ENCODE measurements at places on chromosomes 2 and 18.

- no peak for DNase-seq
Observed at GRCh38 chr2:139259422-139260051, 479.3 kb upstream of the NXPH2 start.

DNA sequence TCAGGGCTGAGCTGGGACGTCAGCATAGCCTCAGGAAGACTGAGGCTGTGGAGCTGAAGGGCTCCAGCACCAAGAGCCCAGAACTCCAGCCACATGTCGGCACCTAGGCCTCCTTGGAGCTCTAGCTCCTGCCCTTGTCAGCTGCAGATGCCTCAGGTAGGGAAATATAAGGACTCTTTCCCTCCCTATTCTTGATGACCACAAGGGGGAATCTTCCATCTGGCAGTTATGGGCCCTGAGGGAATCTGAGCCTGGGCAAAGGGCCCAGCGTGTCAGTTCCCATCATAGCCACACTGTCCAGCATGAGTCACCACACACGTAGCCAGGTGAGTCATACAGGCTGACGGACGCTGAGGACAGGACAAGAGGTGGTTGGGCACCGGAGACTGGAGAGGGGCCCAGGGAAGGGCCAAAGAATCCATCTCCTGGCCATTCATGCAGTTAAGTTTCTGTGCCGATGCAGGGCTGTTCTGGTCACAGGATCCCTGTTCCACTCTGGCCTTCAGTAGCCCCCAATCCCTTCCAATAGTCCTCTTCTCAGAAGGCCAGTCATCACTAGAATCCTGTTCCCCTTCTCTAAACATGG lies 1.8 kb downstream of the MPV17 start:
- DNase-seq = no peak

DNA sequence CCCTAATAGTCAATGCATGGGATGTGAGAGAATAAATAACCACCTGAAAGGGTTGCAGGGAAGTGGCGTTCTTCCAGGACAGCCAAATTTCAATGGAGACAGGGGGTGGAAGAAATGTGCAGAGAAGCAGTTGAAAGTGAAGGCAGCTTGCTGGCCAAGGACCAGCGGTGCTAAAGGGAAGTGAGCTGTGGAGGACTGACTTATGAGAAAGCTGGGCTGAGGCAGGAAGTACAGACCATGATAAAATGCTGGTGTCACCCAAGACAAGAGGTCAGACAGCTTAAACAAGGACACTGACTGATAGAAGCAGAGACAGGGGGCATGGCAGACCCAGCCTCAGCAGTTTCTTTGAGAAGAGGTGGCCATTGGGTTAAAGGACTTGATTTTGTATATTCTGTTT lies 106.7 kb downstream of the DTNB start:
- DNase-seq = peak; percentile 51

- DNase-seq = no peak
Observed at GRCh38 chr2:28558918-28559317, 63.1 kb downstream of the PLB1 start.

DNA sequence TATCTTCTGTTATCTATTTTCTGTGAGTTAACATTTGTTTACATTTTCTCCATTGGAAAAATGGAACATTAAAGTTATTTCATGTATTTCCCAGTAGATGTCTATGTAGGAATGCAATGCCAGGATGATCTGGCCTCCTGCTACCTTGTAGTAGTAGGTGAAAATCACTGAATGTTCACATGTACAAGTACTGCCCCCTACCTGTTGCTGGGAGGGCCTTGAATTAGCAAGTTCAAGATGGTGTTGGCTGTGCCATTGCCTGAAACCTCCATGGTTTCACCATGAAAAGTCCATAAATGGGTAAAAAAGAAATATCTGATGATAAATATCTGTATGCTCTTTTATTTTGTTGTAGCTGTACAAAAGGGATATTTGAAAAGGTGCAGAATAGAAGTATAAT lies 30.7 kb downstream of the XRCC5 start:
- no peak for DNase-seq

DNA sequence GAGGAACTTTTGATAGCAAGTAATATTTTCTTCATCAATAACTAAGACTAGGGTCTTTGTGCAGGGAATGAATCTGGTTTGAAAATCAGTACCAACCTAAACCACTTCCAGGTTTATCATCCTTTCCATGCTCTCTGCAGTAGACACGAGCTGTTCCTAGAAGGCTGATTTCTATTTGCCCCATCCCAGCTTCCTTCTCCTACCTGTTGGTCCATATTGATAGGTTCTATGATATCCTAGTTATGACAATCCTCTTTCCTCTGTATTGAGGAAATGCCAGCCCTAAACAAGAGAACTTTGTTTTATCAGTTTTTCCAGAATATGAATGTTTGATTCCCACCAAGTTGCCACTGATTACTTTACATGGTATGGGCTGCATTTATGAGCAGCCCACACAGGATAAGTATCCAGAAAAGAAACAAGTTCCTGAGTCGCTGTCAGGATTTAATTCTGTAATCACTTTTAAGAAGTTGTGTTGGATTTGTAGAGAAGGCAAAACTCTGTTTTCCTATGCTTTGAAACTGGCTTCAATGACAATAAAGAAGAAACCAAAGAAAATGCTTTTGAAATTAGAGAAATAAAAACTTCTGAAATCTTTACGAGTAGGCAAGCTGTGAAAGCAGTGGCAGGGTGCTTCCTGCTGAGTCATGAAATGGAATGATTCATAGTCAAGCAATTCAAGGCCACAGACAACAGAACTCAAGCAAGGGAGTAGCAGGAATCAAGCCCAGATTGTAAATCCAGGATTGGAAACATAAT lies 37.3 kb upstream of the TANK start:
- no peak for DNase-seq

GRCh38 chr2:210604666-210605065 lies 48.3 kb downstream of the CPS1 start:
- no peak for DNase-seq

GRCh38 chr2:241412144-241412543 lies 56.1 kb downstream of the FARP2 start:
- DNase-seq = no peak

Data from GM06990 (cell line).